GM23338 (cell line): ENCODE measurements at places on chromosomes 13 and 19.

GRCh38 chr19:7831452-7831851, 1.4 kb downstream of the EVI5L start:
- DNase-seq = peak; percentile 84

DNA sequence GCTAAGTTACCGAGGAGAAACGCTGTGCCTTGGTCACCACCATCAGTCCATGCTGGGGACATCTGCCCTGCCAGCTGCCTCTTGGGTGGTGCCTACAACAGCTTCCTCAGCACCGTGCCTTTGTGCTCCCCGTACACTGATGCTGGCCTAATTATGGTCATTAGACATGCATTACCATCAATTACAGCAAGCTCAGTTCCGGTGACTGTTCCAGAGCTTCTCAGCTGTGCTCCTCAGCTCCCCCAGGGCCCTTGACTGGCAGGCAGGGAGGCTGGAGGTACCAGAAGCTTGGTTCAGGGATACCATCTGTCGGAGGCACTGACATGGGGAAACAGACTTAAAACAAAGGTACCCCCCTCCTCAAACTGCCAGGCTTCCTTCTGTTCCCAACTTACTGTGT, 40.2 kb downstream of the CILP2 start:
- DNase-seq = no peak

- peak; percentile 6 for DNase-seq
These were observed 10.4 kb downstream of the SETDB2 start for GRCh38 chr13:49454388-49455006.

- peak; percentile 97 for DNase-seq
These were observed 18.9 kb downstream of the VASP start for GRCh38 chr19:45526143-45526542.

GRCh38 chr19:49213791-49214190, 56.2 kb downstream of the TRPM4 start:
- peak; percentile 80 for DNase-seq

DNA sequence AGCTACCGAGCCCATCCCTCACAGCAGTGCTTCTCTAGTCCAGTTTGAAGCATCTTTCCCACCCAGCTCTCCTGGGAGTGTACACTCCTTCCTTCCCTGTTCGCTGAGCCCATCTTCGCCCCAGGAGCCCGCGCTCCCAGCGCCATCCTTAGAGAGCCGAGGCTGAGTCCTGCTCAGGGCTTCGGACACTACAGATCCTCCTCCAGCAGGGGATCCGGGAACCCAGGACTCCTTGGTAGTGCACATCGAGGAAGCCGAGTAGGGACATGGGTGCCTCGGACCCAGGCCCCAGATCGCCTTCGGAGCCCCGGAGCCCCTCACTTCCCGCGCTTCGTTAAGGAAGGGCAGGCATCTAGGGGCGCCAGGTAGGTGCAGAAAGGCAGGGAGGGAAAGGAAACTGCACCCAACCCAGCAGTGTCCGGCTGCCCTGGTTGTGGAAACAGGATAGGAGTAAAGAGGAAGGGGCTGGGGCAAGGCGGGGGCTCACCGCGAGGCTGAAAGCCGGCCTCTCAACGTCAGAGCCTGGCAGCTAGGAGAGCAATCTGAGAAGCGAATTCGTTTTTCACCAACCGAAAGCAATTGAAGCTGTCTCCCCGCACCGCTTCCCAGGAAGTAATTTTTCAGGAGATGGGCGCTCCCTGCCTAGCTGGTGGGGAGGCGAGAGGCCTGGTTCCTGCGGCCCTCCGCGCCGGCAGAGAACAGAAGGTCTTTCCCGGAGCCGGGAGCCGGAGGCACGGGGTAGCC, 1.0 kb downstream of the PDX1 start:
- peak; percentile 52 for DNase-seq

DNA sequence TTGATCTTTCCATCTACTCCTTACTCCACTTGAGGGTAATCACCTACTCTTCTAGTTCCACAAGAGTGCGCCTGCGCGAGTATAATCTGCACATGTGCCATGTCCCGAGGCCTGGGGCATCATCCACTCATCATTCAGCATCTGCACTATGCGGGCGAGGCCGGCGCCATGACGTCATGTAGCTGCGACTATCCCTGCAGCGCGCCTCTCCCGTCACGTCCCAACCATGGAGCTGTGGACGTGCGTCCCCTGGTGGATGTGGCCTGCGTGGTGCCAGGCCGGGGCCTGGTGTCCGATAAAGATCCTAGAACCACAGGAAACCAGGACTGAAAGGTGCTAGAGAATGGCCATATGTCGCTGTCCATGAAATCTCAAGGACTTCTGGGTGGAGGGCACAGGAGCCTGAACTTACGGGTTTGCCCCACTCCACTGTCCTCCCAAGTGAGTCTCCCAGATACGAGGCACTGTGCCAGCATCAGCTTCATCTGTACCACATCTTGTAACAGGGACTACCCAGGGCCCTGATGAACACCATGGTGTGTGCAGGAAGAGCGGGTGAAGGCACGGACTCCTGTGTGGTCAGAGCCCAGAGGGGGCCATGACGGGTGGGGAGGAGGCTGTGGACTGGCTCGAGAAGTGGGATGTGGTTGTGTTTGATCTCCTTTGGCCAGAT, 2.7 kb upstream of the KLK2 start:
- DNase-seq = peak; percentile 60

- peak; percentile 92 for DNase-seq
These were observed 15.3 kb downstream of the CDX2 start for GRCh38 chr13:27953676-27954405.

DNA sequence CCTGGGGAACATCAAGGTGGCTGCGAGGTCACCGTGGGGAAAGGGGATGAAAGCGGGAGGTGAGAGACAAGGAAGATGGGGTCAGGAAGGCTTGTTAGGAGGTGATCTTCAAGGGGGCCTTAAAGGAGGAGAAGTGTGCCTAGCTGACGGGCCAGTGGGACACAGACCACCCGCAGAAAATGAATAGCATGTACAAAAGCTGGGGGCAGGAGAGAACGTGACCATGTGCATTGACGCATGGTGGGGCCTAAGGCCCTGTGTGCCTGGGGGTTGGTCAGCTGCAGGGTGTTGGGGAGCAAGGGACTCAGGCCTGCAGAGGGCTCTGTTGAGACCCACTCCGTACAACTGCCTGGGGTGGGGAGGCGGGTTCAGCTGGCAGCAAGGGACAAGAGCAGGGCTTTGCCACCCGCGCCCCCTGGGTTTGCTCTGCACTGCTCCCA, 5.9 kb downstream of the RAB8A start:
- DNase-seq = peak; percentile 59

- peak; percentile 35 for DNase-seq
These were observed 84.0 kb downstream of the LACC1 start for GRCh38 chr13:43963726-43964125.

GRCh38 chr19:460877-461720, at the start of gene SHC2:
Gene SHC2 (minus strand): TSS chr19:461033. CDS start chr19:460996, 37 bp downstream.
- DNase-seq = peak; percentile 52

DNA sequence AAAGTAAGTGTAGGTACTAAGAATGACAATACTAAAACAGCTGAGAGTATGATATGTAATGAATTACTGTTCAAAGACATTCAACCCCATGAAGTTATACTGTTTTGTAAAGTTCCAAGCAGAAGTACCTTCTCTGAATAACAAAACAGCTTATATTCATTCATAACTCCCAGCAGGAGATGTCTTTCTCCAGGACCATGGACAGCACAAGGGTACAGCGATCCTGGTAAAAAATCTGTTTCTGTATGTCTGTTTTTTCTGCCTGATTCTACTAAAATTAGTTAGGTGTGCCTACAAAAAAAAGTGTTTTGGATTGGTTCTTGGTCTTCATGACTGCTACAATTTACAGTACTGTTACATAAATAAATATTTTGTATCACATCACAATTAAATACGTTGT, 172.5 kb upstream of the SLITRK5 start:
- DNase-seq = peak; percentile 42

GRCh38 chr19:28283592-28283991, 929.4 kb downstream of the UQCRFS1 start:
- DNase-seq = no peak

DNA sequence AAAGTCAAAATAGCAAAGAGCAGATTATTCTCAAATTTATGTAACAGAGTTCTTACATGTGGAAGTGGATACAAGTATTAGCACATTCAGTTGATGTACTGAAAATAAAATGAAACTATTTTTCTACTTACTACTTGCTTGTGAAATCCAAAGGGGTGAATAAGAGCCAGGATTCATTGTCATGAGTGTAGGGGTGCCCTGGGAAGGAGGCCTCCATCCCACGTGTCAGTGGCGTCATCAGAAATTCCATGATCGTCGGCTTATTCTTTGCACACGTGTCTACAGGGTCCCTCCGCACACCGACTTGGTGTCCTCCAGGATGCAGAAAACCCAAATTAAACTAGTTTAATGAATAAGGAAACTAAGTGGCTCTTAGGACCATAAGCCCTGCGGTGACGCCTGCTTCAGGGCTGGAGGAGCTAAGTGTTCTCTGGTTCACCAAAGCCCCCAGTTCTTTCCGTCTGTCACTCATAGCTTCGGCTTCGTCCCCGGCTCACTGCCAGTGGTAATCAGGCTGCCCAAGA, 55.5 kb downstream of the IRS2 start:
- DNase-seq = no peak

DNA sequence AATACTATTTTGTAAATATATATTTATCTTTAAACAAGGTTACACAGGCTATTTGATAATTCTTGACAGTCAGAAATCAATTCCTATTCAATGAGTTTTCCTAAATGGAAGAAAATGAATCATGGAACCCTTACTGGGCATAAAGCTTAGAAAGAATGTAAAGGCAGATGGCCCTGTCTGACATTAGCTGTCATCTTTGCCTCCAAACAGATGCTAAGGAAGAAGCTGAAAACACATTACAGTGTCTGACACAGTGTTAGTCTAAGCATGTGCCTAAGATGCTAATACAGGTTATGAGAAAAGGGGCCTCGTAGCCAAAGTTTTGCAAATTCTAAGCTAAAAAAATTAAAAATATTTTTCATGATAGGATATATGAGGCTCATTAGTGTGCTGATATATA, 112.8 kb downstream of the ITGBL1 start:
- DNase-seq = no peak

DNA sequence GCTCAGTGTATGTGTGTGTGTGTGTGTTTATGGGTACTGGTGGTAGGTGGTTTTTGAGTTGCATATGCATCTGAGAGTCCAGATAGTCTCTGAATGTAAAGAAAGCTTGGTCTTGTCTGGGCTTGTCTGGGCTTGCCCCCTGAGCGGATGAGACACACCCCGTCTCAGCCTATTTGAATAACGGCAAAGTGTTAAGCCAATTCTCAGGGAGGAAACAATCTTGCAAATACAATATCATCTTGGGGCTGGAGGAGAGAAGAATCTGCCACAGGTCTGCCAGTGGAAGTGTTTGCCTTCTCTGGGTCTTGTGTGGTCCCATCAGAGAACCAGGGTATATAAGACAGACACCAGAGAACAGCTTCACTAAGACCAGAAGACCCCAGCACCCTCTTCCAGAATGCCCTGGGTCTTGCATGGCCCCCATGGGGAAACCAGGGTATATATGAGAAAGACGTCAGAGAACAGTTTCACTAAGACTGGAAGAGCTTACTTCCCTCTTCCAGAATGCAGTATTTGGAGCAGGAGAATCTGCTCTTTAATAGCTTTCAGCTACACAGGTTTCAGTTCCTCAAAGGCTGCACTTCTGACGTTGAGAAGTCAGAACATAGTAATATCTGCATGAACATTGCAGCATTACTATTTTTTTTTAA, 13.3 kb downstream of the CD70 start:
- no peak for DNase-seq
